ENCODE measurements at places on chromosomes 6 and 20. TPM values are rescaled to one million over a fixed set of nuclear protein-coding genes. Genes with fewer than 3 reads are reported as not detected.

DNA sequence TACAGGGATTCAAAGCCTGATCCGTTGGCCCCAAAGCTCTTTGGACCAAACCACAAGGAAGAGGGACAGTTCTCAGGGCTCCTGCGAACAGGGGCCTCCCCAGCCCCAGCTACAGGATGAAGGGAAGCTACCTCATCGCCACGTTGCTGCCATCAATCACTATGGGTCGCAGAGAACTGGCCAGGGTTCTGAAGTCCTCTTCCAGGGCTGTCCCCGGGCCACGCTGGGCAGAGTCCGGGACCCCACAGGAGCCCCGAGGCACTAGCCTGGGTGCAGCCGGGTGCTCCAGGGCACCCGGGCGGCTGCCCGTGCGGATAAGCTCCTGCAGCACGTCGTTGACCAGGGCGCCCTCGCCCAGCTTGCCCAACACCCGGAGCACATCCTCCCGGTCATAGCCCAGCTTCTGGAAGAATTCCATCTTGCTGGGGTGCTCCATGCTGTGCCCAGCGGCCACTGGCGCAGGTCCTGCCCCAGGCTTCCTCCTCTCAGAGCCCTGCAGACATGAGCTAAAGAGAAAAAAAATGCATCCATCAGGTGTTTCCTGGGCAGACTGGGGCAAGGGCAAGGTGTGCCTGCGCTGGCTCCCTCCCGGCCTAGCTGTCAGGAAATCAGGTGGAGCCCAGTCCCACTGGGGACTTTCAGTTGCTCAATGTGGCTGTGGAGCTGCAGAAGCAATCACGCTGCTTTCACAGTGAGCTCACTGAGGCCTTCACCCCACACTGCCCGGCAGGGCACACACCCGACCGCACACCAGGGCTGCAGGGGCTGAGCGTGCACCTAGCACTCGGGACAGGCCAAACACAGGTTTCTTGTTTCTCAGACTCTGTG is 10.5 kb downstream of the ZC3H12D start:
- DNase-seq, result no peak

- DNase-seq, result no peak
Measured at GRCh38 chr6:169251371-169251802, 2.3 kb downstream of the THBS2 start.

DNA sequence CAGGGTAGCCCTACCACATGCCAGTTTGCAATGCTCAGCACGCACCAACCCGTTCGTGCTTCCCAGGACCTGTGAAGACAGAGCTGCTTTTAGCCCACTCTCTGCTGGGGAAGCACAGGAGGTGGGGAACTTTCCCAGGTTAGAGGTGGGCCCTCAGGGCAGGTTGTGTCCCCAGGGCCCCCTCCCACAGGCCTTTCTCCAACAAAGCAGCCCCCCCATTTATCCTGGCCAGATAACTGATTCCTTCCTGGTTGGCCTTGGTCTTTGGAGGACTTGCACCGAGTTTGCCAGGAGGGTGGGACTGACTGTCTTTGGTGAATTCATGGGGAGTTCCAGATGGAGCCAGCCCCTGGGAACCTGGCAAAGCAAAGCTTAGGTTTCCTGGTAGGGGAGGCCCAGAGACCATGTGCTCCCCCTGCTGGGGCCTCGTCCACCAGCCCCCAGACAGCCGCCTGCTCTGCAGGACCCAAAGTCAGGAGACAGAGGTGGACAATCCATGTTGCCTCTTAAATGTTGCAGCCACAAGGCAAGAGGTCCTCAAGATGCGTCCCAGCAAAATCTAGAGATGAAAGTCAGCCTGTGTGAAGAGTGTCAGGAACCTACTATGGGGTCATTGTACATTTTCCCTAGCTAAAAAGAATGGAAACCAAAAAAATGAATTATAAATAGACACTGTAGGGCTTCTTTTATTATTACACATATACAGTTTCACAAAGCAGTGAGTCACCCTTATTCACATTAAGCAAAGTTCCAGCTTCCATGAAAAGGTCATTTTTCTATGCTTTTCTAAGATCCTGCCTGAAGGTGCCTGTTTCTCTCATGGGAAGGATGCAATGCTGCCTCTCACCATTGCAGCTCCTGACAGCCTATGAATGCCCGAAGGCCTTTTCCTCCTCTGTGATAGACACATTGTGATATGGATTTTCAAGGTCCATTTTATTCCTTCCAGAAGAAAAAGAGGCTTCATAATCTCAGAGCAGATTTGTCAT is 497.8 kb downstream of the PREX1 start:
- no peak for DNase-seq

DNA sequence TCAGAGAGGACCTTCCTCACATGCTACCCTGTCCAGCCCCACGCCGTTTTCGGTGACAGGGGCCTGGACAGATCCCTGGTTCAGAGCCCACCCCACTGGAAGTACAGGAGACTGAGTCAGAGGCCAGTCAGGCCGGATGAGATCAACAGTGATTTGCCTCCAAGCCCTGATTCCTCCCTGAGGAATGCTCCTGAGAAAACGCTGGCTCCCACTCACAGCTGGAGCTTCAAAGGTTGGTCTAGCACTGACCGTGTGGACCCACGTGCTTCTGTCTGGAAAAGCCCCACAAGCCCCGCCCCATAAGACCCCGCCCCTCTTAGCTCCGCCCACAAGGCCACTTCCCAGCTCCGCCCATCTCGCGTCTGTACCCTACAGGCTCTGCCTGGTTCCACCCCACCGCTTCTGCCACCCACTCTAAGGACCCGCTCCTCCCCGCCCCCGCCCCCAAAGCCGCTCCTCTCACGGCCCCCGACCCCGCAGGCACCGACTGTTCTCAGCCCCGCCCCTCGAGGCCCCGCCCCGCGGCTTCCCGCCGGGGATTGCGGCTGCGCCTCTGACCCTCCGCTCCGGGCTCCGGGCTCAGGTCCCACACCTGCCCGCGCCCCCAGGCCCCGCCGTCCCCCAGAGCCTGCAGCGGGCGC is 64.9 kb upstream of the BHLHE23 start:
- no peak for DNase-seq

Gene CALHM4
- total RNA-seq, result not detected

Gene TCF15
- total RNA-seq, result not detected

Gene DNAAF9
- 6.1 TPM for total RNA-seq

Measured in CD4-positive, alpha-beta memory T cell (primary cell).